Mesendoderm (in vitro differentiated cells): ENCODE measurements at places on chromosomes 13 and 19.

- no peaks in the 10 kb centered on the region for H3K36me3 ChIP-seq
- peak; percentile 96 for DNase-seq
- H3K27ac ChIP-seq, result no peak within 1 kb of the TSS
- no peaks in the 10 kb centered on the region for H3K27me3 ChIP-seq
These were observed at the start of gene UCHL3 for GRCh38 chr13:75549262-75550158. Gene UCHL3 (plus strand): TSS chr13:75549791. CDS start chr13:75549821, 30 bp downstream.

DNA sequence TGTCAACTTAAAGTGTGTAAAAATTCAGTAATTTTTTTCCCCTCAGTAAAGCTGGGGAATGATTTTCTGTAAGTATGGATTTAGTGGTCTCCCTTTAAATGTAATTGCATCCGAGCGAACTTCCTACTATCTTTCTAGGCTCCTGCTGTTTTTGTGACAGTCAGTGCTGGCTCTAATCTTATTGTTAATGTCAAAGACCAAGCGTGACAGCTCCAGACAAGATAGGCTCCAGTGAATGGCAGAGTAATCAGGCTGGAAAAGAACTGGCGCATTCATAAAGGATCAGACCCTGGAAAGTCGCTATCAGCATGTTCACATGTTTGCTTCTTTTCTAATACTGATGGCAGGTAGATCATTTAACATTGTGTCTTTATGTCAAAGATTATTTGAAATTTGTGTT lies 908.0 kb upstream of the ATXN8OS start:
- H3K27me3 ChIP-seq, result no peaks in the 10 kb centered on the region
- H3K27ac ChIP-seq, result no peak overlapping the region
- no peaks in the 10 kb centered on the region for H3K36me3 ChIP-seq
- DNase-seq, result peak; percentile 81

DNA sequence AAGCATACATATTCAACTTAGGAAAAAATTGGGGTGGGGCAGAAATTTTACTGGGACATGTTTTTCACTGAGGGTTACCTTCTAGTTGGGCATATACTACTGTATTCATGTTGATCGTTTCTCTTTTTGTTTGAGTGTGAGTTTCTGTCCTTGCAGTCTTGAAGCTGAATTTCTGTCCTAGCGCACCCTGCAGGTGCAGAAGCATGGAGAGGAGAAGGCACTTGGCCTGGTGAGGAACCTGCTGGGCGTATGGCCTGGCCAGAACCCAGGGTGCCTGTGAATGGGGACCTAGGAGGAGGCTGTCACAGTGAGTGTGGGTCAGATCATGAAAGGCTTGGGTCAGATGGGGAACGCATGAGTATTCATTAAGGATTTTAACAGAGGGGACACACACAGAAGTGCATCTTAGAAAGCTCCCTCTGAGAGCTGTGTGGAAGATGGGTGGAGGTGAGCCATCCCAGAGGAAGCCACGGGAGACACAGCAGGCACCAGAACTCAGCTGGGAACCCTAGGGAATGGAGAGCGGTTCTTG lies 36.8 kb downstream of the SERP2 start:
- no peak overlapping the region for H3K27ac ChIP-seq
- H3K36me3 ChIP-seq, result no peaks in the 10 kb centered on the region
- DNase-seq, result no peak
- peaks cover 8% of the 10 kb centered on the region for H3K4me1 ChIP-seq
- no peaks in the 10 kb centered on the region for H3K27me3 ChIP-seq

DNA sequence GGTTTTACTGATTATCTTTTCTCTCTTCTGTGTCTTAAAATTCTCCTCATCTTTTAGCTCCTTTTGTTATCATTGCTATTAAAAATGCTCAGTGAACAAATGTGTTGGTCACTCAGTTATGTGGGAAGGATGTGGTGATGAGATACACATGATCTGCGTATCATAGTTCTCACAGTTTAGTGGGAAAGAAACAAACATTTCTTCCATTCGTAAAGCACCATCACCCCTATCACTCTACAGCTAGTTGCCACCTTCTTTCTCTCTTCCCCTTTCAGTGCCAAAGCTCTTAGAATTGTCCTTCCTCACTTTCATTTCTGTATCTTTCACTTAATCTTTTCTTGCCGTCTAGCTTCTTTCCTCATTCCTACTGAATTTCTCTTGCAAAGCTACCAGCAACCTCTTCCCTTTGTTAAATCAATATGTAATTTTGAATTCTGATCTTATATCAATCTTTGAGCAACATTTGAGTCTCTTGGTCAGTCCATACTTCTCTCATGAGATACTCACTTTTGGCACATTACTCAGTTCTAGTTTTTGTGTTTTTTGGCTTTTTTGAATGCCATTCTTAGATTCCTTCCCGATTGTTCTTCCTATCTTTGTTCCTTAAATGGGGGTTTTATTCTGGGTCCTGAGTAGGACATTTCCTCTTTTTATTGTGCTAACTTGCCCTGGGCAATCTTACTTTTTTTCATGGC lies 122.3 kb downstream of the PCCA start:
- DNase-seq, result no peak
- no peaks in the 10 kb centered on the region for H3K4me1 ChIP-seq
- H3K27ac ChIP-seq, result no peak overlapping the region
- H3K4me3 ChIP-seq, result no peak overlapping the region
- H3K36me3 ChIP-seq, result no peaks in the 10 kb centered on the region

GRCh38 chr13:50843257-50844083 lies at the start of gene DLEU7:
Gene DLEU7 (minus strand): TSS chr13:50843692. CDS start chr13:50843646, 46 bp downstream.
- peaks cover 7% of the 10 kb centered on the region for H3K27me3 ChIP-seq
- peak within 1 kb of the TSS; percentile 10 for H3K4me3 ChIP-seq
- DNase-seq, result peak; percentile 19
- no peaks in the 10 kb centered on the region for H3K4me1 ChIP-seq
- H3K36me3 ChIP-seq, result no peaks in the 10 kb centered on the region

DNA sequence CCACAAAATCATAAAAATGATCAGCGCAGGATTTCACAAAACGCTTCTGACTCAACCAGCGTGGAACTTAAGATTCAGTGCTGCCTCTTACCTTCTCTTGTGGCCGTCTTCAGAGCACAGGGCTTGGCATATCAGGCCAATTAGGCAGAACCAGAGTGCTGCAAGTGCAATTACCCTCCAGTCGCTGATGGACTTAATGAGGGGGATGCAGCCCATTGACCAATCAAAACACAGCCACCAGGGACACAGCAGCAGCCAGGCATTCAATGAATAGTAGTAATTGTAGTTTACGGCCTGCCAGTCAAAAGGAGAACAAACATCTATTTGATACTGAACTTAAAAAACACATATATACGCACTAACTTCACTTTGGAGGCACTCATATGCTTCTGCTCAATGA lies 38.2 kb downstream of the TMTC4 start:
- H3K27me3 ChIP-seq, result no peaks in the 10 kb centered on the region
- H3K27ac ChIP-seq, result no peak overlapping the region
- H3K4me3 ChIP-seq, result no peak overlapping the region
- no peak for DNase-seq
- H3K36me3 ChIP-seq, result peaks cover 4% of the 10 kb centered on the region

DNA sequence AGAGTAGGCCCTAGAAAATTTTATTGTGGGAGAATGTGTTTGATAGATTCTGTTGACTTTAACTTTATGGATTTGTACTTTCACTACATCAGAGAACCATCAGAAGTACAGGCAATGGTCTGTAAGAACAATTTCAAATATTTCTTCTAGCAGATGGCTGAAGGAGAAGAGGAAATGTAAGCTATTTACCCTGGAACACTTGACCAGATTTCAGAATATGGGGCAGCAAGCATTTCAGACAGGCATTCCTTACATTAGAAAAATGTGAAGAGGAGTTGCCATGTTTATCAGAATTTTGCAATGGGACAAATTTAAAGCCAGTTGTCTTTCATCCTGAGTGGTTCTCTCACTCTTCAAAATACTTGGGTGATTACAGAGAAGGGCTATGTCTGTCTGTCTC lies 7.5 kb downstream of the FRY start:
- no peak for DNase-seq
- no peak overlapping the region for H3K27ac ChIP-seq
- no peaks in the 10 kb centered on the region for H3K27me3 ChIP-seq
- H3K36me3 ChIP-seq, result no peaks in the 10 kb centered on the region

- no peak overlapping the region for H3K4me3 ChIP-seq
- H3K36me3 ChIP-seq, result no peaks in the 10 kb centered on the region
- no peaks in the 10 kb centered on the region for H3K27me3 ChIP-seq
- no peak overlapping the region for H3K27ac ChIP-seq
- peaks cover 1% of the 10 kb centered on the region for H3K4me1 ChIP-seq
These were observed 42.8 kb downstream of the SPATA13 start for GRCh38 chr13:24203273-24203672.

GRCh38 chr19:49642492-49643035 lies 555 bp downstream of the SCAF1 start:
- peak; percentile 55 for DNase-seq
- peak overlapping the region; percentile 100 for H3K4me3 ChIP-seq
- no peaks in the 10 kb centered on the region for H3K27me3 ChIP-seq
- peaks cover 2% of the 10 kb centered on the region for H3K4me1 ChIP-seq
- peaks cover 9% of the 10 kb centered on the region for H3K36me3 ChIP-seq
- peak overlapping the region; percentile 84 for H3K27ac ChIP-seq

- no peak overlapping the region for H3K27ac ChIP-seq
- H3K4me1 ChIP-seq, result peaks cover 13% of the 10 kb centered on the region
- no peaks in the 10 kb centered on the region for H3K36me3 ChIP-seq
- DNase-seq, result no peak
- no peaks in the 10 kb centered on the region for H3K27me3 ChIP-seq
These were observed 34.5 kb upstream of the GTF3A start for GRCh38 chr13:27389891-27390290.

- no peak overlapping the region for H3K27ac ChIP-seq
- no peaks in the 10 kb centered on the region for H3K27me3 ChIP-seq
- H3K4me3 ChIP-seq, result no peak overlapping the region
- no peak for DNase-seq
- peaks cover 8% of the 10 kb centered on the region for H3K36me3 ChIP-seq
These were observed 21.0 kb downstream of the DHX34 start for GRCh38 chr19:47370045-47370611.

DNA sequence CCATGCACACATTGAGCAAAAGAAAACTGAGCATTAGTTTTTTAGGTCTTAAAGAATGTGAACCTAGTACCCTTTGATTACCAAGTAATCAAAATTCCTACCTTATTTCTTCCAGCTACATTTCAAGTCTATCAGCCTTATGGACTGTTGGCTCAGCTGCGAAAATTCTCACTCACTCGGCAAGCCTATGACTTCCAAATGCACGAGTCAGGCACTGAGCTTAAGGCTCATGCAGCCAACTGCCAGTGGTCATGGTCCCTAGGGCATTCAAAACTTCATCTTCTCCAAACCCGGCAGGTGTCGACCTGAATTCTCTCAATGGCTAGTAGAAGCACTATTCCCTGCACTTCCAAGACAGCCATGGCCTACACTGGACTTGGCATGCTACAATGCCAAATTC lies 41.2 kb downstream of the RUBCNL start:
- no peaks in the 10 kb centered on the region for H3K4me1 ChIP-seq
- H3K4me3 ChIP-seq, result no peak overlapping the region
- DNase-seq, result no peak
- no peak overlapping the region for H3K27ac ChIP-seq
- H3K27me3 ChIP-seq, result no peaks in the 10 kb centered on the region
- H3K36me3 ChIP-seq, result no peaks in the 10 kb centered on the region

DNA sequence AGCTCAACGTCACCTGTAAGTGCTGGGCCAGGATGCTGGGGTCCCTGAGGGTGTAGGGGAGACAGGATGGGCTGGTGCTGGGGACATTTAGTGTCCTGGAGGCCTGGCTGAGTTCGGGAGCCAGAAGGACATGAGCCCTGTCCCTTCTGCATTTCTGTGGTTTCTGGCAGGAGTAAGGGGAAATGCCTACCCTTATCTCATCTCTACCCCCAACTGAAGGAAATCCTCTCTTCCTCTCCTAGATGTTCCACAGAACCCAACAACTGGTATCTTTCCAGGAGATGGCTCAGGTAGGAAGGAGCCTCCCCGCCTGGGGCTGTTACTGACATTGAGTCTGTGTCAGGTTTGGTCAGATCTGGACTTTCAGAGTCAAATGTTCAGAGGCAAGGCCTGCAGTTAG lies 1.2 kb downstream of the CD33 start:
- H3K4me1 ChIP-seq, result no peaks in the 10 kb centered on the region
- H3K27ac ChIP-seq, result no peak overlapping the region
- H3K4me3 ChIP-seq, result no peak overlapping the region
- H3K36me3 ChIP-seq, result no peaks in the 10 kb centered on the region
- no peak for DNase-seq
- H3K27me3 ChIP-seq, result no peaks in the 10 kb centered on the region

DNA sequence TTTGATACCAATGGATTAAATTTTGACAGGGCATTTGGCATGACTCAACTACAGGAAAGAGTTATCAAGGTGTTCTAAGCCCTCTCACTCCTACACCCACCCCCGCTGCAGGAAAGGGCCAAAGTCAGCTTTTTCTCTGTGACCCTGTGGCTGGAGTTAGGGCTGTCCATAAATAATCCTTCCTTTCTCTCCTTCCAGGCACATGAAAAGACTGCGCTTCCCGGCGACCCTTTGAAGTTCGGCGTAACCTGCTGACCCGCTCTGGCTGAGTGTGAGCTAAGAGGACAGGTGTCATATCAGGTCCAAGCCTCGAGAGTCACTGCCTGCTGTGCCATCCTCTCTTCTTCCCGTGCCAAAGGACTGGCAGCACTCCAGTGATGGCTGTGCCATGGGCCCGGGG lies 25.6 kb downstream of the ZNF114 start:
- H3K27ac ChIP-seq, result no peak overlapping the region
- H3K4me1 ChIP-seq, result no peaks in the 10 kb centered on the region
- DNase-seq, result no peak
- no peaks in the 10 kb centered on the region for H3K27me3 ChIP-seq
- no peak overlapping the region for H3K4me3 ChIP-seq

GRCh38 chr19:48135411-48135810 lies 24.8 kb upstream of the PLA2G4C start:
- H3K4me3 ChIP-seq, result no peak overlapping the region
- peaks cover 4% of the 10 kb centered on the region for H3K36me3 ChIP-seq
- H3K27ac ChIP-seq, result no peak overlapping the region
- no peaks in the 10 kb centered on the region for H3K4me1 ChIP-seq

- peak overlapping the region; percentile 76 for H3K4me3 ChIP-seq
- peak; percentile 54 for DNase-seq
- H3K4me1 ChIP-seq, result no peaks in the 10 kb centered on the region
- H3K27me3 ChIP-seq, result no peaks in the 10 kb centered on the region
These were observed 511 bp downstream of the GARRE1 start for GRCh38 chr19:34254698-34255432.

- no peak for DNase-seq
- no peak overlapping the region for H3K4me3 ChIP-seq
- no peak overlapping the region for H3K27ac ChIP-seq
- no peaks in the 10 kb centered on the region for H3K27me3 ChIP-seq
- H3K4me1 ChIP-seq, result no peaks in the 10 kb centered on the region
These were observed 163.7 kb downstream of the SHISA2 start for GRCh38 chr13:25887962-25888655.

- H3K4me1 ChIP-seq, result no peaks in the 10 kb centered on the region
- H3K27me3 ChIP-seq, result peaks cover 3% of the 10 kb centered on the region
- no peaks in the 10 kb centered on the region for H3K36me3 ChIP-seq
- no peak overlapping the region for H3K4me3 ChIP-seq
- H3K27ac ChIP-seq, result no peak overlapping the region
- peak; percentile 63 for DNase-seq
These were observed 1.1 kb upstream of the SHC2 start for GRCh38 chr19:461721-462551.

- no peak for DNase-seq
- no peak overlapping the region for H3K27ac ChIP-seq
- no peak overlapping the region for H3K4me3 ChIP-seq
These were observed 9.5 kb downstream of the MEF2B start for GRCh38 chr19:19160461-19161035.

- peak; percentile 40 for DNase-seq
- H3K36me3 ChIP-seq, result no peaks in the 10 kb centered on the region
- H3K4me3 ChIP-seq, result no peak overlapping the region
- H3K4me1 ChIP-seq, result no peaks in the 10 kb centered on the region
- H3K27ac ChIP-seq, result no peak overlapping the region
These were observed 71.9 kb upstream of the KLF12 start for GRCh38 chr13:74206061-74206561.
